Stimulated activated naive B cell treated with anti-CD40 and anti-IgM and Interleukin-4, amounts not matched to agents 10 μg/mL and 1 μg/mL and 100 μg/mL, for 72 hours (primary cell): ENCODE measurements at places on chromosomes 6 and 20.
A peak's percentile ranks its signal among the peaks of the same experiment; 100 is the strongest.

- peak; percentile 61 for DNase-seq
These were observed 46.3 kb downstream of the OR2B2 start for GRCh38 chr6:27865850-27866356.

DNA sequence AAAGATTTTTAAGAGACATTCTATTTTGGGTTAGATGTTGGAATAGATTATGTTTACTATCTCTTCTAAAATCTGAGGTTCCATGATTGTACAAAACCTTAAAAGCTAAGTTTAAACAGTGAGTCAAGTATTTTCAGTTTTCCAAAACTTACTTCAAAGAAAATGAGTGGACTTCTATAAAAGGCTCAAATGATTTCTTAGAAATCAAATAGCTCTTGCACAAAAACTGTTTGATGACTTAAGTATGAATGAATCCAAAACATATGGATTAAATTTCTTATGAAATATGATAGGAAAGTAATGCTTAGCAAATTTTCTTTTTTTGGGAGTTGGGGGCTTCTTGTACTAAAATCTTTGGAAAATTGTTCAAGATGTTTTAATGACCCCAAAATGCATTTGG, 837.3 kb upstream of the SLC35B3 start:
- no peak for DNase-seq

- DNase-seq = peak; percentile 38
These were observed 10.7 kb downstream of the DLL1 start for GRCh38 chr6:170279977-170280688.

GRCh38 chr20:32528171-32528891, 56.8 kb downstream of the NOL4L start:
- DNase-seq = no peak

DNA sequence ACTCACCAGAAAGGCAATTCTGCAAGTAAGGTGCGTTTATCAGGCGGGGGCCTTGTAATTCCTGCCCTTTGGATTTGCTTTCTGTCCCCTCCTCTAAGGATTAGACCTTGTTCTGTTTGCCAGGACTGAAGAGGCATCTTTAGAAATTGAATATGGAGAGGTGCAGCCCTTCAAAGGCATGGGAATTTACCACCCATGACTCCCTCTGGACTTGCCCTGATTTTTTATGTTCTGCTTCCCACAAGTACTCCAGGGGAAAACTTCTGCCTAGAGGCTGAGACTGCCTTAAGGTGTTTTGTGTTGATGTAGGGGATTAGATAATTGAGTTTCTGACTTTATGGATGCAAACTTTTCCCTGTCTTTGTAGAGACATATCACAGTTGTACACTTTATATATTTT, 30.2 kb downstream of the SYTL3 start:
- DNase-seq = no peak

DNA sequence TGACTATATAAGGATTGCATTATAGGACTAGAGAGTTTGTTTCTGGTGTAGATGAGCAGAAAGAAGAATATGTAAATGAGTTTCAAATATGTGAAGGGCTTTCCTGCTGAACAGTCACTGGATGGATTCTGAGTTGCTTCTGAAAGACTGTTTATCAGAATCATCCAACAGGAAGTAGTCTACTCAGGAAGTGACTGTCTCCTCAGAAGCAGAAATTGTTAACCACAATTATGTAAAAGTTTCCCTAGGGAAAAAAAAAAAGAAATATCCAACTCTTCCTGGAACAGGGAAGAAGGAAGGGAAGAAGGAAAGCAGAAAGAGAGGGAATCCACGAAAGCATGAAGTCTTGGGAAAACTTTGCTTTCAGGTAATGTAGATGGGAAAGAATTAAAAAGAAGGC, 138.9 kb downstream of the TENT5A start:
- DNase-seq = no peak

GRCh38 chr6:145802141-145802540, 12.5 kb downstream of the FBXO30 start:
- DNase-seq = no peak

DNA sequence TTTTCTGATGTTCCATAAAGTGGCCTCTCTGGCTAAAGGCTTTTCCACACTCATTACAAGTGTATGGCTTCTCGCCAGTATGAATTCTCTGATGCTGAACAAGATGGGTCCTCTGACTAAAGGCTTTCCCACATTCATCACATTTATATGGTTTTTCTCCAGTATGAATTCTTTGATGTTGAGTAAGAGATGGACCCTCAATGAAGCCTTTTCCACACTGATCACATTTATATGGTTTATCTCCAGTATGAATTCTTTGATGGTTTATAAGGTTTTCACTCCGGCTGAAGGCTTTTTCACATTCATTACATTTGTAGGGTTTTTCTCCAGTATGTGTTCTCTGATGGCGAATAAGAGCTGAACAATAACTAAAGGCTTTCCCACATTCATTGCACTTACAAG, 20.4 kb downstream of the ZNF184 start:
- no peak for DNase-seq

DNA sequence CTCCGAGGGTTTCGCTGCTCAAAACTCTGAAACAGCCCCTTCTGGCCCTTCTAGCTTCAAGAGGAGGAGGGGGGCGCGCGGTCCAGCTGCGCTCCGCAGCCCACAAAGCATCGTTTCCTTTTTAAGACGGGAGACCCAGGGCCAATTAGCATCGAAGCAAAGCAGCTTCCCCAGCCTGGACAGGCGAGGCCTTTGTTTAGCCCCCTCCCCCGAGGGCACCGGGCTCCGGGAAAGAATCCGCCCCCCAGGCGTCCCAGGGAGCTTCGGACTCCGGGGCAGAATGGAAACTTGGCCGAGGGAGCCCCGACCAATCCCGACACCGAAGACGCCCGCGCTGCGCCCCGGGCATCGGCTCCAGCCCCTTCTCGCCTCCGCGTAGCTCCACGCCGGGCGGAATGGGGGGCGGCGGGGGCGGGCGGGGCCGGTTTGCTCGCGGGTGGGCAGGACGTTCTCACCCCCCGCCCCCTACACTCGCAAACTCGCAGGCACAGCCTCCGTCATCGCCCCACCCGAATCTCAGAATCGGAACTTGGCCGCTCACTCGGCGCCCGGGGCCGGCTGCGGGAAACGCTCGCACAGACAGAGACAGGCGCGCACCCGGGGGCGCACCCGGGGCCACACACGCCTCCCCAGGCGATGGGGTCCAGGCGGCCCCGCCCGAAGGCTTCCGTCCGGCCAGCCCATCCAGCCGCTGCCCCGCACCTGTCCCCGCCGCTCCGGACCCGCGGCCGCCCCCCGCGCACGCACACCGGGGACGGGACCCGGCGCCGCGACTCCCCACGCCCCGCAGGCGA, 628 bp downstream of the NKAIN4 start:
- no peak for DNase-seq

GRCh38 chr6:2962004-2962403, 9.4 kb downstream of the SERPINB6 start:
- no peak for DNase-seq

DNA sequence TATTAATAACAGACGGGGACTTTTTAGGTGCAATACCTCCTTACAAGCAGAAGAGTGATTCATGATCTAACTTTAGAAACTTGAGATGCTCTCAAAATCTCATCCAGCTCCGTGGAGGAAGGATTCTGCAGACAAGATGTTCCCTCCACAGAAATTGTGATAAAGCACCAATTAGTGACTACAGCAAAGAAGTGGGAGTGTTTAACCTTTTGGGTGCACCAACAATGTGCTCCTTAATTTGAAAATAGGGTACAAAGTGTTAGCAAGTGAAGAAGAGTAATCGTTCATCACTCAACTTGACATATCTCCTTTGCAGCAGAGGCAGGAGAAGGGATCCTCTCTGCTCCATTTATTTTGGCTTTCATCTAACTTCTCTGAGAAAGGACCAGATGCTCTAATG, 22.8 kb upstream of the SCP2D1 start:
- no peak for DNase-seq

GRCh38 chr6:116680880-116681672, at the start of gene KPNA5:
TSS of gene KPNA5 (plus strand) at chr6:116681211. CDS start at chr6:116681335, 124 bp downstream.
- peak; percentile 92 for DNase-seq

DNA sequence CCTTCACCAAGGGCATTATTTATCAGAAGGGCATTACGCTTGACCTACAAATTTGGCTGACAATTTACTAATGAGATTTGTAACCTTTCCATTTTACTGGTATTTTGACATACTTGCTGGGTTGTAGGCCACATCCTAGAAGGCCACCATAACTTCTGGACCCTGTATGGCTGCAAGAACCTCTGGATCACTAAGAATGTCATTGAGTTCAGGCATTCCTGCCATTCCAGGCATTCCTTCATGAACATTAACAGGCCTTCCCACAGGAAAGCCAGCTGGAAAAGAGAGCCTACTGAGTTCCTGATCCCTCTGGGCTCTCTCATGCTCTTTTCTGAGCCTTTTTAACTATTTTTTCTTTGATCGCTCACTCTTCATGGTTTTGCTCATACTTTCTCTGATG, 28.4 kb upstream of the SLC35A1 start:
- no peak for DNase-seq

GRCh38 chr20:21096321-21097043, 9.7 kb downstream of the LINC00237 start:
- DNase-seq = no peak

DNA sequence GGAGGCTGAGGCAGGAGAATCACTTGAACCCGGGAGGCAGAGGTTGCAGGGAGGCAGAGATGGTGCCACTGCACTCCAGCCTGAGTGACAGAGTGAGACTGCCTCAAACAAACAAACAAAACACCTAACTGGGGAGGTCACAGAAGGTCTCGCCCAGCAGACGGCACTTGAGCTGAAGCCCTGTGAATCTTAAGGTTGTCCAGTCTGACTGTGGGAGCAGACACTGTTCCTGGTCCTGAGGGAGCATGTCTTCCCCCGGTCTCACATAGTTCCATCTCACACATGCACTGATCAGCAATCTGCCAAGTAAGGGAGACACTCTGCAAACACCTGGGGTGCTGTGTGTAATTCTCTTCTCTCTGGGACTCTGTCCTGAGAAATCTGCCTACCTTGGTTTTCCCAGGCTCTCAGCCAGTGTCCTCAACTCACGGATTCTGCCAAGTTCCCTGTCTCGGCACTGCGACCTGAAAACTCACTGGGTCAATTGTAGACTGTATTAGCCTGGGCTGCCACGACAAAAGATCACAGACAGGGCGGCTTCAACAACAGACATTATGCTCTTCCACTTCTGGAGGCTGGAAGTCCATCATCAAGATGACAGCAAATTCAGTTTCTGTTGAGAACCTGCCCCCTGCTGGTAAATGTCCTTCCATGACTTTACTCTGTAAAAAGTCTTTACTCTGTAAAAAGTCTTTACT, 94.3 kb downstream of the JPH2 start:
- DNase-seq = no peak

DNA sequence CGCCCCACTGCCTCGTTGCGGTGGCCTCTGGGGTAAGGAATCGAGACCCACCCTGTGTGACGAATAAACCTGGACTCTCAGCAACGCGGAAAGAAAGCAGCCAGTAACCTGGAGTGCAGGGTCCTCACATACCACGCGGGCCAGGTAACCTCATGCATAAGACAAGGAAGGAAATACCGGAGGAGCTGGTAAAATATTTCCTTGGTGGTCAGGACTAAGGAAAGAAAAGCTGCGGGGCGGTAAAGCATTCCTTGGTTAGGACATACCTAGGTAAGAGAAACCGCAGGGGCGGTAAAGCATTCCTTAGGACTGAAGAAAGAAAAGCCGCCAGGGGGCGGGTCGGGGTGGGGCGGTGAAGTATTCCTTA, 80.7 kb downstream of the SYTL3 start:
- no peak for DNase-seq

DNA sequence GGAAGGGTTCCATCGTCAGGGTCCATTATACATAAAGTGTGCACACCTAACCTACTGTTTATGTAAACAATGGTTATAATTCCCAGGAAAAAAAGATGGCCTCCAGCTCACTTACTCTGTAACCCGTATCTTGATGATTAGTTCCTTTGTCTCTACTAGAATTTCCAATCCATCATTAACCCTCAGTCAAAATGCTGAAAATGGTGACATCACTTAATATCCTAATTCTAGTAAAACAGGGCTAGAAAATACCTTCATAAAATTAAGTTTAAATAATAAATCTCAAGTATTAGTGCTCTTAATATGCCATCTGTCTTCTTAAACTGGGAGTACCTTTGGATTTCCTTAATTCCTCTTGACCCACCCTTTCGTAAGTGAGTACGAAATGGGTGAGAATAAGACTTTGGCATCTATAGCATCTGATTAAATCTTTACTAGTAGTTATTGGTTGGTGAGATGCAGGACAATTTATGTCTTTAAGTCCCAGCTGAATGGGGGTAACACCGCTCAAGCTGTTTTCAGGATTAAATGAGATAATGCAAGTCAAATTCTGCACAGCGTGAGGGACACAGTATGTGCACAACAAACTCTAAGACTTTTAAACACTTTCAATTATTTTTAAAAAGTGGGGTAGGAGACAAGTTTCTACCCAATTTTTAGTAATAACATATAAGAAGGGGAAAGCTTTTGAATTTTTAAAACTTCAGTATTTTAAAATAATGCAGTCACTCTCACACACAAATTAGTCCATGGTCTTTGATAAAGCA, 1.6 kb downstream of the HMGN3 start:
- no peak for DNase-seq

GRCh38 chr20:16203096-16203495, 370.2 kb downstream of the KIF16B start:
- no peak for DNase-seq

GRCh38 chr6:42387336-42387735, 64.4 kb downstream of the TRERF1 start:
- no peak for DNase-seq

GRCh38 chr6:81749707-81750106, 2.8 kb downstream of the TENT5A start:
- DNase-seq = no peak

DNA sequence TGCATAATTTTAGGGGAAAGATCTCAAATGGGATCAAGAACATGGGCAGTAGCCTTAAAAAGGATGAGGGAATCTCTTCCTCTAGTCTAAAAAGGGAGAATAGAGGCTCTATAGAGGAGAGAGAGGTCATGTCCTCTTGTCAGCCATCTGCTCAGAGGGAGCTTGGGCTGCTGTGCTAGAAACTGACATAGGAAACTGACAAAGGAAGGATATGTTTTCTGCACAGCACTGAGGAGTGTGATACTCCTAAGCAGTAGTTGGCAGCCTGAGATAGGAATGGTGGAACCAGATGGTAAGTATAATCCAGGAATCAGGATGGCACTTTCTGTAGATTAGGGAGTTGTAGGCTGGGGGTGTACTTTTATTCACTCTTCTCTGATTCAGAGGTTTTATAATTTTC, 59.2 kb downstream of the PTPRA start:
- DNase-seq = no peak

DNA sequence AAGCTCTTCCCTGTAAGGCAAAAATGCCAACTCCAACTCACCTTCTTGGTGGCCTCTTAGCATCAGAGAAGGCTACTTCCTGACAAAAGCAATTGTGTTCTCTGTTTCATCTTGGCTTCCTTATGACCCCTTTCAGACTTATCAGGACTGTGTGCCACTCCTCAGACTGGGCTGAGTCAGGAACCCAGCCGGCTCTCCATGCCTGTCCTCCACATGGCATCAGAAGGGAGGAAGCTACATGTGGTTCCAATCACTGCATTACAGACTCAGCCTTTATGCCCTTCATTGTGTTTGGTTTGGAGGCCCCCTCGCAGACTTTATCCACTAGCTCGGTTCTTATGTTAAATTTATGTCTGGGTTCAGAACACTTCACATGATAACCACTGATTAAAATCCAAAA, 142.5 kb downstream of the SLC24A3 start:
- no peak for DNase-seq

- DNase-seq = peak; percentile 65
These were observed 683.6 kb downstream of the KIF16B start for GRCh38 chr20:15889514-15890256.
